ENCODE measurements at places on chromosomes 11 and 22. TPM values are rescaled to one million over a fixed set of nuclear protein-coding genes. Genes with fewer than 3 reads are reported as not detected.

DNA sequence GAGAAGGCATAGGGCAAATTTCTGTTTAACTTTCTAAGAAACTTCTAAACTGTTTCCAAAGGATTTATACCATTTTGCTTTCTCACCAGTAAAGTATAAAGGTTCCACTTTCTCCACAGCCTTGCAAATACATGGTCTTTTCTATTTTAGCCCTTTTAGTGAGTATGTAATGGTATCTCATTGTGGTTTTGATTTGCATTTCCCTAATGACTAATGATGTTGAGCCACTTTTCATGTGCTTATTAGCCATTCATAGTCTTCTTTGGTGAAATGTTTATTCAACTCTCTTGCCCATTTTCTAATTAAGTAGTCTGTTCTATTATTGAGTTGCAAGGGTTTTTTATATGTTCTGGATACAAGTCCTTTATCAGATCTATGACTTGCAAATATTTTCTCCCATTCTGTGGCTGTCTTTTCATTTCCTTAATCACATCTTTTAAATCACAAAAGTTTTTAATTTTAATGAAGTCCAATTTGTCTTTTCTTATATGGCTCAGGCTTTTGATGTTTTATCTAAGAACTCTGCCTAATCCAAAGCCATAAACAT, 83.8 kb upstream of the KCNQ1OT1 start:
- H3K4me3 ChIP-seq, result no peak overlapping the region
- H3K27me3 ChIP-seq, result peaks cover 7% of the 10 kb centered on the region
- no peak overlapping the region for H3K27ac ChIP-seq

The DDI1 gene
- total RNA-seq, result not detected

The OR4C13 gene
- not detected for total RNA-seq

GRCh38 chr22:33018232-33018864, 39.8 kb downstream of the SYN3 start:
- H3K36me3 ChIP-seq, result no peaks in the 10 kb centered on the region
- peaks cover 29% of the 10 kb centered on the region for H3K27me3 ChIP-seq
- peak; percentile 77 for DNase-seq
- H3K27ac ChIP-seq, result no peak overlapping the region
- no peak overlapping the region for H3K4me3 ChIP-seq
- H3K4me1 ChIP-seq, result no peaks in the 10 kb centered on the region

The RTN4R gene
- total RNA-seq, result 4.1 TPM

The MCHR1 gene
- not detected for total RNA-seq

DNA sequence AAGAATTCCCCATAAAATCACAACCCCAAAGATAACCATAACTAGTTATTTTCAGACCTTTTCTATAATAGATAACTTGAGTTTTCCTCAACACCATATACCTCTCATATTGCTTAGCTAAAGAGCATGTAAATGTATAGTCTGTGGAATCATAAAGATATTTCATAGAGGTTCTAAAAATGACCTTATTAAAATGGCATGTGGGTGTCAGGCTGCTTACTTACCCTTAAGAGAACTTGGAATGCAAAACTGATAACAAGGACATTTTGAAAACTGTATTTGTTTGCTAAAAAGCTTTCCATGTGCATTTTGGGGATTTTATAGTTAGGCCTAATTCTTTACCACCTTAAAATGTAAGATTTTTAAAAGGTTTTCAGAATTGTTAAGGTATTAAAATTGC, 4.7 kb downstream of the SIK2 start:
- DNase-seq, result no peak
- H3K27me3 ChIP-seq, result no peaks in the 10 kb centered on the region
- H3K36me3 ChIP-seq, result peaks cover 23% of the 10 kb centered on the region
- H3K4me3 ChIP-seq, result no peak overlapping the region

- DNase-seq, result no peak
- no peak overlapping the region for H3K27ac ChIP-seq
- H3K4me3 ChIP-seq, result no peak overlapping the region
- H3K4me1 ChIP-seq, result no peaks in the 10 kb centered on the region
- no peaks in the 10 kb centered on the region for H3K27me3 ChIP-seq
- H3K36me3 ChIP-seq, result no peaks in the 10 kb centered on the region
Observed at GRCh38 chr11:124036666-124037065, 4.5 kb downstream of the OR10G7 start.
